Stimulated activated CD4-positive, alpha-beta T cell treated with anti-CD3 and anti-CD28 coated beads, Interleukin-12 subunit alpha, Interleukin-12 subunit beta, amount 100 ng/mL, for 24 hours (primary cell): ENCODE measurements at places on chromosomes 3 and 15.
A peak's percentile ranks its signal among the peaks of the same experiment; 100 is the strongest.

DNA sequence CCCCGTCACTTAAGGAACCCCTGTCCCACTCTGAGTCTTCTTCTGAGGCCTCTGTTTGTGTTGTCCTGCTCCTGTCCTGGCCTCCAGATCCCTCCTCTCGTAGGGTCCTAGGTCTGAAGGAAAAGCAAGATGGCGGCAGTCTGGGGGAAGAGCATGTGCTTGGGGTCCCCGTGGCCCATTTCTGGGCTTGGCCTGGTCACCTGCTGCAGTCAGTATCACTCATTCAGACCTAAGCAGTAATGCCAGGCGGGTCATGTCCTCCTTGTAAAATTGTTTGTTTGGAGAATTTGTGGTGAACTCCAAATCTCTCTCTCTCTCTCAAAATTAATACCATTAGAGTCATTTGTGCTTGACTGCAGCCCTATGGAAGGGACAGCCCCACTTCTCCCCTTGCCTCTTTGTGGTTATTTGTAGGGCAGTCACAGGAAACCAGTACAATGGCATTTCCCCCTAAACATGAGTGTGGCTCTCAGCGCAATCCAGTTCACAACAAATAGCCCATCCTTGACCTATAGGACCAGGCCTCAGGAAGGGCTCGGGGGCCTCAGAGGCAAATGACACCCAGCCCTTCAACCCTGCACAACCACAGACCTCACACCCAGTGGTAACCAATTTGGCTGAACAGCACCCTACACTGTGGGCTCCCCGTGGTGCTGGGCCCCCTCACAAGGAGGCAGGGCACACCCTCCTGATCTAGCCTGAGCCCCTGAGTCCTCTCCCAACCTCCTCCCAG, 173.5 kb downstream of the OR4M2 start:
- no peak for DNase-seq

GRCh38 chr3:133121450-133121849, 83.3 kb downstream of the TMEM108 start:
- DNase-seq = no peak

GRCh38 chr3:106332884-106333283, 464.1 kb upstream of the CBLB start:
- peak; percentile 61 for DNase-seq

DNA sequence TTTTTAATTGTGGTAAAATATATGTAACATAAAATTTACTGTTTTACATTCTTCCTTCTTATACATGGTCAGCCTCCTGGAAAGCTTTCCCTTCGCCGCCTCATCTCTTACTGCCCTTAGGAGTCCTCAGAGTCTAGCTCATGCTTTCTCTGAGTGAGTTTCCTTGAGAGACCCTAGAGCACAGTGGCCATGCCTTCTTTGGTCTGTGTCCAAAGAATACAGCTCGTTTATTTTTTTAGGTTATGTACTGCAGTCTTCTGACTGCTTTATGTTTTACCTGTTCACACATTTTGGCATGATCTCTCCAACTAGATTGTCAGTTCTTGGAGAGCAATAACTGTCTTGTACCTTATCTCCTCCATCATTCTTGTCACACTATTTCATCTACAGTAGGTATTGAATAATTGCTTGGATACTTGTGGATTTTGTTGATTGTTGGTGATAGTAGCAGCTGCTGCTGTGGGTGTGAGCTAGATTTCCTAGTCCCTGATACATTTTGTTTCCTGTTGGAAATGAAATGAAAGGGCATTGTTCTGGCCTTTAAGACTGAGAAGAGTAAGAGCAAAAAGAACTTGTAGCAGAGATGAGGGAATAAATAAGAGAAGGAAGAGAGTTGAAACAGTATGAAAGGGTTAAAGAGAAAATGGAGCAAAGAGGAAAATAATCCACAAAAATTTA, 10.9 kb downstream of the ARIH2 start:
- no peak for DNase-seq

DNA sequence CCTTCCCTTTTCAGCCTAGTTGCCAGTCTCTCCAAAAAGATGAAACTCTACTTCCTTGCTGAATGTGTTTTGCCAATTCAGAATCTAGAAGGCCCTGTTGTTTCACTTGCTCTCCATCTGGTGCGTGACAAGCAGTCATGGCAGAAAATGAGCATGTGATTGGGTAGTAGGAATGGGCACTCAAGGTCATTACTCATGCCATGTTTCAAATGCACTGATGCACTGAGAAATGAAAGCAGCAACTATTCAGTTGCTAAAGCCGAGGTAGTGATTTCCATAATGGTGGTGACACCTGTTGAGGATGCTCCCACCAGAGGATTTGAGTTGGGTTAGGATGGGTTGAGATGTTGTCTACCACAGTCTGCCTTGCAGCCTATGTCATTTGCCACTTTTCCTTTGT, 12.7 kb downstream of the ZBTB38 start:
- no peak for DNase-seq
